ENCODE measurements at places on chromosomes 6 and 20.

GRCh38 chr6:155936551-155936950 lies 480.9 kb upstream of the NOX3 start:
- DNase-seq = no peak

- no peak for DNase-seq
Measured at GRCh38 chr20:54717983-54718382, 242.6 kb downstream of the DOK5 start.

- DNase-seq = peak; percentile 19
Measured at GRCh38 chr6:142796571-142796970, 148.4 kb downstream of the HIVEP2 start.

GRCh38 chr6:111590209-111590980 lies 15.3 kb downstream of the TRAF3IP2 start:
- DNase-seq = no peak

GRCh38 chr6:104896914-104897313 lies 37.2 kb upstream of the HACE1 start:
- DNase-seq = no peak

DNA sequence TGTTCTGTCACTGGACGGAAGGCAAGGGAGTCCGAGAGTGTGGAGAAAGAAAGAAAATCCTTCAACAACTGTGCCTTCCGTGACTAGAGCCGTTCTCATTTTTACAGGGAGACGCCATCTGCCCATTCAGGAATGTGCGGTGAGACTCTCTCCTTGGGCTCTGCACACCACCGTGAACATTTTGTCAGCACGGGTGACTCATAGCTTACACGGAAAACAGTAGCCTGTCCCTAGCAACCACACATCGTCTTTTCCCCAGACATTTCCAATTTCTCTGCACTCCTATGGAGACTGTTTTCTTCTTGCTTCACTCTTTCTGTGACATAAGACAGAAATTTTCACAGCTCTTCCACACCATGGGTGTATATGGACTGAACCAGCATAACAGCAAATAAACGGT lies 55.1 kb downstream of the TBXT start:
- no peak for DNase-seq

- no peak for DNase-seq
Measured at GRCh38 chr6:167709196-167709595, 117.5 kb upstream of the AFDN start.

DNA sequence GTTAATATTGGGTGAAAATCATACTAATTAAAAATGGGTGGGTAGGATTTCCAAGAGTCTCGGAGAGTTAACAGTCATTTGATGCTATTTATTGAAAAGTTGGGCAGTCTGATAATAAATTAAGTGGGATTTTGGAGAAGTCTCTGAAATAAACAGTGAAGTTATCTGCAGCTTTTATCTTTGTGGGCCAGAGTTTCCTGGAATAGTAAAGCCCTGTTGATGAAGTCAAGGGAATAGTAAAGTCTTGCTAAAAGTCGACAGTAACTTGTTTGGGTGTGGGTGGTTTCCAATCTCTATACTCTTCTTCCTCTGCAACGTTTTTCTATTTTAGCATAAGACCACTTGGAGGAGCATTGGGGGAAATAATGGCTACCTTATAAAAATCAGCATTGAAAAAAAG lies 493.6 kb downstream of the EPM2A start:
- no peak for DNase-seq

- no peak for DNase-seq
Measured at GRCh38 chr20:63288581-63289251, 4.3 kb upstream of the COL20A1 start.

DNA sequence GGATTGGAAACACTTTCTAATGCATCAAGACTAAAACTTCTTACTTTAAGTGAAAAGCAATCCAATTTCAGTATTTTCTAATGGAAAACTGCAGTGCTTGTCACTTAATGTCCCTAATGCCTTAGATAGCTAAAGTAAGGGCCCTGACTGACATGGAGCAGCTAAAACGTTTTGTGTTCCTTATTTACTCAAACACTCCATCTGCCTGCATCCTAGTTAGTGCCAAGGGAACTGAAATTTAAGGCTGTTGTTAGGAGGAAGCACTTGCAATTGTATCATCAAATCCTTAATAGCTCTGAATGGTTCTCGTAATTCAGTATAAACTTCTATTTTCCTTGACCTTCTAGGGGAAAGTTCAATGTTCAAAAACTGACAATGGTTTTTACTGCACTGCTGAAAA lies 127.4 kb downstream of the GJA10 start:
- no peak for DNase-seq

- DNase-seq = no peak
Measured at GRCh38 chr6:141460743-141461484, 671.8 kb upstream of the GJE1 start.

DNA sequence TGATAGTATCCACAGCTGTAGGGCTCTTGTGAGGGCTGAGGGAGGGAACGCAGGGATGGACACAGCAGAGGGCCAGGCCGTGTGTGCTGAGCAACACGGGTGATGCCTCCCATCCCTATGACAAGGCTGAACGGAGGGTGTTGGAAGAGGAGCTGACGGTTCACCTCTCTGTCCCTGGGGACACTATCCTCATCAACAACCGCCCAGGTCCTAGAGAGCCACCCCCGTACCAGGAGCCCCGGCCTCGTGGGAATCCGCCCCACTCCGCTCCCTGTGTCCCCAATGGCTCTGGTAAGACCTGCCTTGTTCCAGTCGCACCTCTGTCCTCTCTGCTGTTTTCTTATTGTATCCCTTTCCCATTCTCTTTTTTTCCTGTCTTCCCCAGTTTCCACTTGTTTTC lies 10.1 kb downstream of the DDR1 start:
- DNase-seq = no peak

DNA sequence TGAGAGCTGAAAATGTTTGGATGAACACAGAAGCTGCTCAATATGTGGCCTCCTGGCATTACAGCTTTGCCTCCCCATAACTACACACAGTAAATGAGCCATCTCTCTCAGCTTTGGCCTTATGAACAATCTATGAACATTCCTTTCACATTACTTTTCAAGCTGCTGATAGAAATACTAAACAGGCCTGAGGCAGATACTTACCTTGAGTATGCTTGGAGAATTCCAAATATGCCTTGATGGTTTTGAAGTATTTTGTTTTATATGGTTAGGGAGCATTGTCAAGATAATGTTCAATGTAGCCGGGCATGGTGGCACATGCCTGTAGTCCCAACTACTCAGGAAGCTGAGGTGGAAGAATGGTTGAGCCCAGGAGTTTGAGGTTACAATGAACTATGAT lies 104.5 kb downstream of the CD24 start:
- no peak for DNase-seq

DNA sequence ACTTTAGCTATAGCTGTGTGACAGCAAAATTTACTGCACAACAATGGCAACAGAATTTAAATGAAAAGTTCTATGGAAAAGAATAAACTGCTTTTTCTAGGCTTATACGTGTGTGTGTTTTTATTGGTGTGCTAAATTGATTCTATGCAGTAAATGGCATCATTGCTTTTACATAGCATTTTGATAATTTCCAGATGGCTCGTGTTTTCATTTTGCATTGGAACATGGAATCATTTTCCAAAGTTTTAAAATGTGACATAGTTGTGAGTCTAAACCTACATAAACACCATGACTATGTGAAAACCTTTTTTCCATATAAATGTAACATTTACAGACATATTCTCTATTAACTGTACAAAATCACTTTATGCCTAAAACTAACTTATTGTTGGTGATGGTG lies 127.8 kb downstream of the SIM1 start:
- DNase-seq = no peak

DNA sequence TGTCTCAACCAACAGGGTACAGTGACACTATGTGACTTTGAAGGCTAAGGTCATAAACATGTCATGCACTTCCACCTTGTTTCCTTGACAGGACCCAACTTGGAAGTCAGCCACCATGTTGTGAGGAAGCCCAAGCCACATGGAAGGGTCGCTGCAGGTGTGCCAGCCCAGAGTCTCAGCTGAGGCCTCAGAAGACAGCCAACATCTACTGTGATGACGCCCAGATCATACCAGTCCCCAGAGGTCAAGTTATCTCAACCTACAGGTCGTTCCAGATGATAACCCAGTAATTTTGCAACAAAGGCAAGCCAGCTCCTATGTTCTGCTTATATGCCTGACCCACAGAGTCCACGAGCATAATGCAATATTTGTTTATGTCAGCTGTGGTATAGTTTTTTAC lies 376.0 kb upstream of the AGPAT4 start:
- no peak for DNase-seq

DNA sequence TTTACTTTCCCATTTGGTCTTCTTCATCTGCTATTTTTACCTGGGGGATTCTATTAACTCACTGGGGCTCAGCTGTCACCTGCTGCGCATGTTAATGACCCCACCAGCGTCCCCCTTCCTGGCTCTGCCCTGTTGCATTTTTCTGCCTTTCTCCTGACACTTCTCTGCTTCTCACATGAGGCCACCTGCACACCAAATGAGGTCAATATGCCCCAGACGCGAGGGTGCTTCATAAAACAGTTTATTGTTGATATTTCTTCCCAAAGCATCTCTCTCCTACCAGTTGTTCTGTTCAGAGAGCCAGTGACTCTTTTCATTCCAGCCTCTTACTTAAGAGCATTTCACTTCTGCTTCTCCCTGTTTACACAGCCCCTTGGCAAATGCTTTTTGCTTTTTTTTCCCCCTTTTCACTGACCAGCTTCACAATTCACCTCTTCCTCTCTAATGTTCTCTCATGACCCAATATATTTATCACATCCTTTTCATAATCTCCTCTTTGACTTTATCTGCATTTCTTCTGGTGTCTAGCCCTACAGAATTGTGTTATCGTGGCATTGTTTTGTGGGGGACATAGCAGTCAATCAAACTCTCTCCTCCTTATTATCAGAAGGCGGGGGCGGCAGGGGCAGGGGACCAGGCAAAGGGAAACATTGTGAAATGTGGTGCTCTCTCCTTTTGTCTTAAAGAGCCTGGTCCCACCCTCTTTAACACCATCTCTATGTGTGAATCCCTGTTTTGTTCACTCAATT lies 545.8 kb upstream of the CITED2 start:
- no peak for DNase-seq

DNA sequence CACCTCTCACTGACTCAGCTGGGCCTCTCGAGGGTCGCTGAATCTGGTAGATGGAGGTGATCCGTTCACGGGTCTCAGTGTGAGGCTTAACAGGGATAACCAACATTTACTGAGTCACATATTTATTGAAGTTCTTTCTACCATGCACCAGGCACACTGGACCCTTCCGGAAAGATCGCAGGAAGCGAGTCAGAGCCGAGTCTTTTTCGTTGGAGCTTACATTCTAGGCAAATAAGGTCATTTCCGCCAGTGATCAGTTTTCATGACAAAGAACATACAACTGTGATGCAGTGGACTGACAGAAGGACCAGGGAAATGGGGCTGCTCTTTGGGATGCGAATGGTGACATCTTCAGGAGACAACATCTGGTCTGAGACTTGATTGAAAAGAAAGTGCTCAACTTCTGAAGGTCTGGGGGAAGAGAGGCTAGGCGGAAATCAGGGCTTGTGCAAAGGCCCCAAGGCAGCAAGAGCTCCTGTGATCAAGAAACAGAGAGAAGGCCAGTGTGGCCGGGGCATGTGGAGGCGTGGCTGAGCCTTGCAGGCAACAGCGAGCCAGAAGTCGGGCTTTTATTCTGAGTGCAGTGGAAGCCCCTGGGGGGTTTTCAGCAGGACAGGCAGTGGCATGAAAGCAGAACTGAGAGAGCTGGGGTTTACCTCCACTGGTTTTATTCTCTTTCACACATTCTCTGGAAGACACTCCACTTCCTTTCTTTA lies 56.7 kb downstream of the APCDD1L start:
- no peak for DNase-seq

DNA sequence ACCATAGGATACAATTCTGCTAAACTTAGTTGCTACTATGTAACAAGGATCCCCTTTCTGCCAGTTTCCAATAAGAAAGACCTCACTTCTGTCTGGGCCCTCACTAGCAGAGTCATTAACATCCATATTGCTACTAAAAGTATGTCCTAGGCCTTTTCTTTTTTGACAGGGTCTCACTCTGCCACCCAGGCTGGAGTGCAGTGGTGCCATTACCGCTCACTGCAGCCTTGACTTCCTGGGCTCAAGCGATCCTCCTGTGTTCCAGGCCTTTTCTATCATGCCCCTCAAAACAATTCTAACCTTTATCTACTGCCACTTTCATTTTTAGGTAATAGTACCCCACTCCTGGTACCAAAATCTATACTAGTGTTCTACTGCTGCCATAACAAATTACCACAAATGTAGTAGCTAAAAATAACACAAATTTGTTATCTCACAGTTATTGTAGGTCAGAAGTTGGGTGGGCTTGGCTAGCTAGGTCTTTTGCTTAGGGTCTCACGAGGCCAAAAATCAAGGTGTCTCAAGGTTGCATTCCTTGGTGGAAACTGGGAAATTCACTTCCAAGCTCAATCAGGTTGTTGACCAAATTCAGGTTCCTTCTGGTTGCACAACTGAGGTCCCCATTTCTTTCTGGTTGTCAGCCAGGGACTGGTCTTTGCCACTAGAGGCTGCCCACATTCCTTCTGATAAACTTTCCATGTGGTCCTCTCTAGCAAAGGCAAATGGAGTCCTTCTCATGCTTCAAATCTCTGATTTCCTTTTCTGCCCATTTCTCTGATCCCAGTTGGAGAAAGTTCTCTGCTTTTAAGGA lies 3.0 kb downstream of the CSNK2A1 start:
- no peak for DNase-seq

GRCh38 chr6:11766589-11767450 lies 11.8 kb downstream of the ADTRP start:
- DNase-seq = no peak

DNA sequence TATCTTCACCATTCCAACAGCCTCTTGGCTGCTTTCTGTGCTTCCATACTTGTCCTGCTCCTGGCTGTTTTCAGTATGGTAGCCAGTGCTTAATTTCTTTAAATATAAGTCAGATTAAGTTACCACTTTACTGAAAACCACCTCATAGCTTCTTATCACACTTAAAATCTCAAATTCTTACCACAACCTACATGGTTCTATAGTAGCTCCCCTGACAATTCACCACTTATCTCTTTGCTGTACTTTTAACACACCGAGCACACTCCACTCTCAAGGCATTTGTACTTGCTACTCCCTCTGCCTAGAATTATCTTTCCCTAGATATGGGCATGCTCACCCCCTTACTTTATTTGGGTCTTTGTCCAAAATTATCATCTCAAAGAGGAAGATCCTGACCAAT lies 369.0 kb downstream of the TENT5A start:
- DNase-seq = no peak

- DNase-seq = no peak
Measured at GRCh38 chr6:11207199-11207968, 25.1 kb downstream of the NEDD9 start.

DNA sequence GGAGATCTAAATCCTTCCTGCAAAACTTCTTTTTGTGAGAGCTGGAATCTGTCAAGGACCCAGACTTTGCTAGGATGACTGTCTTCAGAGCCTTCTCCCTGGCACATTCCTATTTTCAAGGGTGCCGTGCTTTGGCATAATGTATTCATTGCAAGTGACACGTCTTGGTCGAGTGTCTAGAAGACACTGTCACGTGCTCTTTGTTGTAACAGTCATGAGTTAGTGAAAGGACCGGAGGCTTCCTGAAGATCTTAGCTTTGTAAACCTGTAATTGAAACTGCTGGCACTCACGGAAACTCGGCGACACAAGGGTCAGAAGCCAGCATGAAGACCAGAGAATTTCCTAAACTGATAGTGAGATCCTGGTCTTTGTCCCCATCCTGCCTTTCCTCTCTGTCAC lies 19.7 kb upstream of the TAGAP start:
- DNase-seq = no peak

- DNase-seq = no peak
Measured at GRCh38 chr6:165844801-165845364, 181.8 kb upstream of the PDE10A start.

Measured in HEK293T (cell line).